ENCODE measurements at places on chromosomes 6 and 20. TPM values are rescaled to one million over a fixed set of nuclear protein-coding genes. Genes with fewer than 3 reads are reported as not detected.

The RUNX2 gene
- total RNA-seq = 1.8 TPM

The SYS1 gene
- 28.5 TPM for total RNA-seq

The PRRT1 gene
- total RNA-seq = 0.18 TPM

The MUC22 gene
- total RNA-seq = not detected

The KHDRBS2 gene
- total RNA-seq = not detected

The SCUBE3 gene
- 1.8 TPM for total RNA-seq

The FOXQ1 gene
- total RNA-seq = 0.14 TPM

Data from smooth muscle cell of bladder (primary cell).